ENCODE measurements at places on chromosomes 3 and 15.

DNA sequence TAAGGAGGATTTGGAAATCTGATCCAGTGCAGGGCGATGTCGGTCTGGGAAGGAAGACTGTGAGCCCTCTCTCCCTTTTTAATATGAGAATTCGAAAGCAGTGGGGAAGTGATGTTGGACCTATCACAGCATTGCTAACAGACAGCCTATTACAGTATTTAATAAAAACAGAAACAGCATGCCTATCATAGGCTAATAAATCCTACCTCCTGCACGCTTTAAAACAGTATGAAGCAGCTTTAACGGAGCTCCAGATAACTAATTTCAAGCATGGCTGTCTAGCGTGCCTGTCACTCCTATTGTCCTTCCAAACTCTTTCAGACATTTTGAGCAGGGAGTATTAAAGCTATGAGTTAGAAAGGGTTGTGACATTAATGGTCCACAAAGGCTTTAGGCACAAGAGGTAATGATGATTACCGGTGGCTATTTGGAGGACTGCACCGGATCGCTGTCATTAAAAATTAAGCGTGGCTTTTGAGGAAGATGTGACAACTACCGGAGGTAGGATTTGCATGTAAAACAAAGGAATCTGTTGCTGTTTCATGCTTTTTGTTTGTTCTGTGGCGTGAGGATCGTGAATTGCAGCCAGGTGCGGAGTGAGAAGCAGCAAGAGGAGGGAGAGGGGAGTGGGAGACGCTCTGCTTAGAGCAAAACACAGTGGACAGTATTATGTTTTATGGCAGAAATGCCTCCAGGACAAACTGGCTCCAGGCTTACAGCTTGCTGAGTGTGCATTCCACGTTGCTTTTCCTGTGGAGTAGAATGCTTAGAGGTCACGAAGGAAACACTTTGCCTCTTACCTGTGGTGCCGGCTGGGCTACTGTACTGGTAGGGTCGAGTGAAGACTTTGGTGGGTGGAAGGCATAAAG lies at the start of gene KCNMB2:
Gene KCNMB2 (plus strand): TSS at position 226 of the 869 bp plus-strand sequence.
- no peak for DNase-seq

DNA sequence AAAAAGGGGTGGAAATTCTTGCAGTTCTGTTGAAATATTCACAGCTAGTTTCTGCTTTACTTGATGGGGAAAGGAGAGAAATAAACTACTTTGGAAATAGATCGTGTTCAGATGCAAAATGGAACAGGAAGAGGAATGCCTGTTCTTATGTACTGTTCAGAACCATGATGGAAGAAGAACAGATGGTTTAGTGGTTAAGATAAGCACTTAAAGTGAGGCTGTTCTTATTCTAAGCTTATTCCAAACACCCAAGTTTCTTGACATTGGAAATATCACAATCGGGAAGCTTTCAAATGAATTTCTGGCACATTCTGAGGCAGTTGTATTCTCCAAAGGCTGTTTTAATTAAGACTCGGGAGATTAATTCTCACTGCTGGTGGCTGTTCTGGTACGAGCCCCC lies 228.5 kb downstream of the LSAMP start:
- no peak for DNase-seq

GRCh38 chr15:77292969-77293558 lies 126.8 kb downstream of the PEAK1 start:
- no peak for DNase-seq

- DNase-seq = no peak
Observed at GRCh38 chr15:74242441-74243185, 6.5 kb downstream of the CCDC33 start.

DNA sequence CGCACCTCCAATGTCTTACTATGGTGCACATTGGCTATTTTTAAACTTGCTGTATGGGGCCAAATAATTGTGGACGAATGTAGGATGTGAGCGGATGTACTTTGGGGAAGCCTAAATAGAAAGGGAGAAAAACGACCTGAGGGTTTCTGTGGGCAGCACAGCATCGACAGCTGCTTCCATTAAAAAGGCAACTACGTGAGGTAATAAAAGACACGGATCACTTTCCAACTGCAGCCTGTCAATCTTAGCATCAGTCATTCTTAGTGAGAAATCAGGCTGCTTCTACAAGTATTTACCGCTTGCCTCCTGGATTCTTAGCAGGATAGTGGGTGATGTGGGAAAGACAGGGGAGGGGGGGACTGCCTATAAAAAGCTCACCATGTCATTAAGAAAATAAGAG lies 186.7 kb upstream of the SLC2A2 start:
- no peak for DNase-seq

GRCh38 chr15:75929799-75930565 lies 26.3 kb downstream of the FBXO22 start:
- DNase-seq = no peak

DNA sequence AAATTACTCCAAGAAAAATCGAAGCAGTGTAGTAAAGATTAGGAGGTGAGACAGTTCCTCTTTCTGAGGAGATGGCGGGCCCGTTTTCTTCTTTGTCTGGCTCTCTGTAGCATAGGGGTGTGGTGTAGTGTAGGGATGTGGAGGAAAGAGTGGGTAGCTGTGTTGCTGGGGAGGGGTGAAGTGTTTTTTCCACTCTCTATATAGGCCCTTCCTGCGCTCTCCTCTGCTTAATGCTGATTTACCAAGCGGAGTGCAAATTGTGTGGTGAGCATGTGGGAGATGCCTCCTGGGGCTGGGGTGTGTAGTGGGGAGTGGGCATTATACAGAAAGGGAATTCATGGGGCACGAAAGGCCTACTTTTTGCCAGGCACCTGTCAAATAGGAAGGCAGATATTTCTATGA lies 94.9 kb downstream of the ST6GAL1 start:
- no peak for DNase-seq

GRCh38 chr3:8348076-8348475 lies 153.5 kb upstream of the LMCD1 start:
- DNase-seq = no peak

Data from cerebellar nuclear complex (tissue), 1 donor.